ENCODE measurements at places on chromosomes 11 and 22.

DNA sequence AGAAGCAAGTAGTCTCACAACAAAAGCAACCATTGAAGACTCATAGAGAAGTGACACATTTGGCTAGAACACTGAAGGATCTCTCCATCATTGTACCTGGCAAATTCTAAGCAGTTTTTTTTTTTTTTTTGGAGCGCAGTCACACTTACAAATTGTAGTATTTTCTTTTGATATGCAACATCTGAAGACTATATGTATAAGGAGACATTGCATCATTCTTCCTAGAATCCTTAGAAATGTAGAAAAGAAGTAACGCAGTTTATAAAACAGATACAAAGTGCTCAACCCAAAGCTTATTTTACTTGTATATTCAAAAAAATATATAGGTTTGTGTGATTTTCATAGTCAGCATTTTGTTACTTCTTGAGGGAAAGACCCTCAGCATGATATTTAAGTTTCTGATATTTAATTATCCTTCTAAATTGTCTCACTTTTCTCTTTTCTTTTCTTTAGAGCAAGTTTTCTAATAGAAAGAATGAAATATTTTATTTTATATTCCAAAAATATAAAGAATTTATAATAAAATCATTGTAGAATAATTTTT is 20.0 kb downstream of the KDM4D start:
- DNase-seq, result no peak

DNA sequence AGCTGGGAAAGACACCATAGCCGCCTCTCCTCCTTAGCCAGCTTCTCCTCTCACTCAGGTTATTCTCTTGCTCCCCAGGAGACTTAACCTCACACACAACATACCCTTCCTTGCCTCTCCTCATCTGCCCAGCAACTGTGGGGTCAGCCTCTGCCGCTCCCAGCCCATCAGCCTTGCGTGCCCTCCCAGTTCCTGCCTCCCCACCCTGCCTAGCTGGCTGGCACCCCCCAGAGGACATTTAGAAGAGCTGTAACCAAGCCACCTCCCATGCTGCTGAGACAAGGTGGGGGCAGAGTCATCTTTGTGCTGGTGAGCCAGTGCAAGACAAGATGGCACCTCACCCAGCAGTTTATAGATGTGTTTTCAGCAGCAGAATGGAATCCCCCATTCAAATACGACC is 38.2 kb downstream of the TOM1 start:
- DNase-seq, result no peak

- DNase-seq, result no peak
Measured at GRCh38 chr11:83827940-83828554, 541.9 kb upstream of the CCDC90B start.

DNA sequence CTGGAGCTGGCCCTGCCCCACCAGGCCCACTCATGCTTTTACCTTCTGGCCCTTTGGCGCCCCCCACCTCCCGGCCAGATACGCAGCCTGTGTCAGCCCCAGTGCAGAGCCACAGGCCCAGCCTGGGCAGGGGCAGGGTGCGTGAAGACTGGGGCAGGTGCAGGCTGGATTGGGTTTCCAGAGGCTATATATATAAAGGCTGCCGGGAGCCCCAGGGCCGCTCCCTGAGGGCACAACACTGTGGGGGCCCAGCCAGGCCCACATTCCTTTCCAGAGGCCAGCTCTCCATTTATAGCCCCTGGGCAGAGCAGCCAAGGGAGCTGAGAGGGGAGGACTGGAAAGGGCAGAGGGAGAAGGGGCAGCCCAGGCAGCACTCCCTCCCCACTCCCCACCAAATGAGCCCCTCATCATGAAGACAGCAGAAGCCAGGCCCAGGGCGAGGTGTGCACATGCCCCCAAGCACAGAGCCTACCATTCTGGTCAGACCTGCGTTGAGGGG is 5.0 kb upstream of the MYOD1 start:
- DNase-seq, result no peak

GRCh38 chr11:19448651-19449050 is 207.9 kb upstream of the E2F8 start:
- no peak for DNase-seq

DNA sequence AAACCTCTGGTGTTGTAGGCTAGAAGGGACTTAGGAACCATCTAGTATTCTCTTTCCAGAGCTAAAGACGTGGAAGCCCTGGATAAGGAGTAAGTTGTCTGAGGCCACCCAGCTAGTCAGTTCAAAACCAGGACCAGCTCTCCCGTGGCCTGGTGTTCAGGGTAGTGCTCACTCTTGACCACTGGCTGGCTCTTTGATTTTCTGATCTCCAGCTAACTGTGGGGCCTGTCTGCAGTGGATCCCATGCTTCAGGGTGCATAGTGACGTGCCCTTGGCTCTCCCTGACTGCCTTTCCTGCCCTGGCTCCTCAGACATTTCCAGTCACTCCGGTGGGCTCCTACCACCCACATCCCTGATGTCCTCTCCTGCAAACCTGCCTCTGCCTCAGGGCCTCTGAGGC is 1.3 kb downstream of the CLMP start:
- no peak for DNase-seq

- no peak for DNase-seq
Measured at GRCh38 chr11:29256580-29256979, 760.2 kb downstream of the KCNA4 start.

GRCh38 chr11:57207168-57207567 is 25.4 kb downstream of the LRRC55 start:
- no peak for DNase-seq

DNA sequence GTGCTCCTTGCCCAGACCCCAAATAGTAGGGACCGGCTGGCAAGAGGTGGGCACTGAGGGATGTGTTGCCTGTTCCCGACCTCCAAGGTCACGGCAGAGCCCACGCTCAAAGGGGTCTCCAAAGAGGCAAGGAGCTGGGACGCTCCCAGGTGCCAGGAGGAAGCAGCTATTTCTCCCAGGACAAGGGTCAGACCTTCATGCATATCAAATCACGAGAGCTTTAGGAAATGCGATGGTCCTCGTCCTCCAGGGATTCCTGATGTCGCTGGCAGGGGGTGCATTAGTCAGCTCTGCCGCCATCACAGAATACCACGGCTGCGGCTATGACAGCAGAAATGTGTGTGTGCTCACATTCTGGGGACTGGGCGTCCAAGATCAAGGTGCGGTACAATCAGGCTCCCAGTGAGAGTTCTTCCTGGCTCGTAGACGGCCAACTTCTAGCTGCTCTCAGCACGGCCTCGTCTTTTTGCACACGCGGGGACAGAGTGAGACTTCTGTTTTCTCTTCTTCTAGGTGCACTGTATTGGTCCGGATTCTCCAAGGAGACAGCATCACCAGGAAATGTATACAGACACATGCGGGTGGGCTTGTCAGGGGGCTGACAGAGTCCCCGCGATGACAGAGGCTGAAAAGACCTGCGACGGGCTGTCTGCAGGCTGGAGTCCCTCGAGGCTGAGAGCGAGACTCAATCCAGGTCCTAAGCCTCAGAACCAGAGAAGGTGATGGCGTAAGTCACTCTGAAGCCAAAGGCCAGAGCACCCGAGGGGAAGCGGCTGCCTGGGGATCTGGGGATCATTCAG is 81.6 kb downstream of the SHANK2 start:
- DNase-seq, result no peak

- DNase-seq, result no peak
Measured at GRCh38 chr22:45818424-45819085, 146.9 kb downstream of the ATXN10 start.

- no peak for DNase-seq
Measured at GRCh38 chr22:47401592-47401898, 639.1 kb downstream of the TBC1D22A start.

GRCh38 chr22:19196841-19197612 is 18.5 kb upstream of the SLC25A1 start:
- DNase-seq, result no peak

DNA sequence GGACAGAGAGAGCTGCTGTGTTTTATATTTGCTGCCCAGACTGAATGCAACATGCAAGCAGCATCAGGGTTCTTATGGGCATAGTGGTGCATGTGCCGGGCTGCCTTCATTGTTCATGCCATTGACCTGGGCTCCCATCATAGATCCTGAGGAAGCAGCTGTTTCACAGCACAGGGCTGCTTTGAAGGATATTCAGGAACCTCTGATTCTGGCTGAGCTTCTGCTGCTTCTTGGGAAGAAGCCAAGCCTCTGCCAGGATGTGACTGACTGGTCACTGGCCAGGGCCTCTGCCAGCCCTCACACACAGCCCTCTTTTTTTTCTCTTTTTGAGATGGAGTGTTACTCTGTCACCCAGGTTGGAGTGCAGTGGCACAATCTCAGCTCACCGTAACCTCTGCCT is 43.3 kb downstream of the CYB5R2 start:
- no peak for DNase-seq

GRCh38 chr11:83663446-83663845 is 377.3 kb upstream of the CCDC90B start:
- DNase-seq, result no peak

DNA sequence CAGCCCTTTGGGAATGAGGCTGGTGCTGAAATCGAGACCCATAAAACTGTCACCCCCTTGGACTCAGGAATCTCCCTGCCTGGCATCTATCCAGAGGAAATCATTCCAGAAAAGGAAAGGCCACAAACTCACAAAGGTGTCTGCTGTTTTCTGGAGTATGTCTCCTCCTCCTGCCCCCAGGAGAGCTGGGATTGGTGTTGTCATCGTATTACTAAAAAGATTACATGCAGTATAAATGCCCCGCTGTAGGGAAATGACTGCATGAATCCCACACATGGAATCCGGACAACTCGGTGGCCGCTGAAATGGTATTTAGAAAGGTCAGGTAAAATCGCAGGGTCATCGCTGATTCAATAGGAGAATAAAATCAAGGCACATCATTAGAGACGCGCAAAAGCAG is 18.9 kb upstream of the RFPL3 start:
- DNase-seq, result no peak

GRCh38 chr11:15817001-15817400 is 539.3 kb downstream of the SOX6 start:
- DNase-seq, result no peak

- no peak for DNase-seq
Measured at GRCh38 chr11:1371026-1371325, 18.8 kb upstream of the BRSK2 start.

- no peak for DNase-seq
Measured at GRCh38 chr22:23100124-23100801, 29.9 kb downstream of the GNAZ start.

- peak; percentile 0 for DNase-seq
Measured at GRCh38 chr22:27134315-27134701, 476.9 kb downstream of the MIAT start.

DNA sequence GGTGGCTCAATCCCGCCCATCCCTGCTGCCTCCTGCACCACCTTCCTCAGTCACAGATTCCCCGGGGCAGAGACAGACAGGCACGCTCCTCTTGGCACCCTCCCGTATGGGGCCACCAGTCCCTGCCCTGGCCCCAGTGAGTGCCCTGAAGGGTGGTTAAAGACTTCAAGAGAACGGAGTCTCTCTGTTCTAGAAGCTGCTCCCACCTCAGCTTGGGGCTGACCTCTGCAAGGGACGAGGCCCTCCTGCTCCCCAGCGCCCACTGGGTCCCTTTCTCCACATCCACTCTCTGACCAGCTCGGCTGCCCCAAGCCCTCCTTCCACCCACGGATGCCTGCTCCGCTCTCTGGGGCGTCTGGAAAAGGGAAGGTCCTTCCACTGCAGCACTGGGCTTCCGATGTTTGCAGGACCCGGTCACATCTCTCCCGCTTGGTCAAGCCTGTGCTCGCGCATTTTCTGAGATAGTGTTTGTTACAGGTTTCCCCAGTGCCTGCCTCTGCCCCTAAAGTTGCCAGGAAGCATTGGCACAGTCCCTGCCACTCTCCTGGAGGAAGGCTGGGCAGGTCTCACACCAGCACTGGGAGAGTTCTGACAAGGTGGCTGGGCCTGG is 1487.9 kb downstream of the TBC1D22A start:
- DNase-seq, result no peak

DNA sequence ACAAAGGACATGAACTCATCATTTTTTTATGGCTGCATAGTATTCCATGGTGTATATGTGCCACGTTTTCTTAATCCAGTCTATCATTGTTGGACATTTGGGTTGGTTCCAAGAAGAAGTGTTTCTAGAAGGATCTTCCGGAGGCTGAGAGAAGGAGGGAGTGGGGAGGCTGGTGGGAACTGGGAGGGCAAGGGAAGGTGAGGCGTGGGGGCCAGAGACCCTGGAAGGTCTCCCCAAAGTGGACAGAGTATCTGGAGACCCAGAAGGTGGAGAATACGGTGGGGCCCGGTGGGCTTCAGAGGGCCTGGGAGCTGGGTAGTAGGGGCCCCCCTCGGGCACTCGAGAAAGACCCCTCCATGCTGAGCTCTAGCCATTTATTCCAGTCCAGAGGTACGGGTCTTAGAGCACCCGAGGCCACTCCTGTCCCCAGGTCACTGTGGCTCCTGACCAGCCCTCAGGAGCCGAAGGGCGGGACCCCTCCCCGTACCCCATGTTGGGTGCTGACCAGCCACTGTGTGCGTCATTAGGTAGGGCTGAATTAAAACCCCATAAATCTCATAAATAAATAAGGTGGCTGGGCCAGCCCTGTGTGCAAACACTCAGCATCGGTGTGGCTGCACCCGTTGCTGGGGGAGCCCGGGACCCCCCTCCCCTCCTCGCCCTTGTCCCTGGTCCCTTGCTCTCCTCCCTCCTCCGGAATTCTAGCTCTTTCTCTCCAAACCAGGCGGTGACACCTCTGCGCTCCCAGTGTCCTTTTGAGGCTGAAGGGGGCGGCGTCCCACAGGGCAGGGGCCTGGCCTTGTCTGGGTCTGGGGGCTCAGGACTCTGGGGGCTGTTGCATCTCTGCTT is 38.8 kb upstream of the MUC5AC start:
- DNase-seq, result no peak

DNA sequence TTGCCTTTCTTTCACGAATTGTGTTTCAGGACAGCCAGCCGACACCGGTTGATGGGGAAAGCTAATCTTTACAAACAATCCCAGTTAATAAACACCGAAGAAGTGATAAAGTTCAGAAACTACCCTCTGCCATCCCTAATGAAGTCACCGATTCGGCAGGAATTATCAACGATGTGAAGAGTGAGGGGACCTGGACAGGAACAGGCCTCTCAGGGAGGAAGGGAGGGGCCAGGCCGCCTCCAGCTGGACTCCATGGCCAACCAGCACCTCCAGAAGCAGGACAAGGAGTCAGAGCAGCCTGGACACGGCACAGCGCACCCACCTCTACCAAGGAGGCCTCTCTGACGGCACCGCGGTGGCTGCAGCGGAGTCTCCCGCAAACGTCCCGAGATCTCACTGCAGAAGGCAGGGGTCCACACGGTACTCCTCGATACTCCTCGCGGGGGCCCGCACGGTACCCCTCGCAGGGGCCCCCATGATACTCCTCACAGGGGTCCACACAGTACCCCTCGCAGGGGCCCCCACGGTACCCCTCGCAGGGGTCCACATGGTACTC is 3.9 kb downstream of the TOLLIP start:
- no peak for DNase-seq

DNA sequence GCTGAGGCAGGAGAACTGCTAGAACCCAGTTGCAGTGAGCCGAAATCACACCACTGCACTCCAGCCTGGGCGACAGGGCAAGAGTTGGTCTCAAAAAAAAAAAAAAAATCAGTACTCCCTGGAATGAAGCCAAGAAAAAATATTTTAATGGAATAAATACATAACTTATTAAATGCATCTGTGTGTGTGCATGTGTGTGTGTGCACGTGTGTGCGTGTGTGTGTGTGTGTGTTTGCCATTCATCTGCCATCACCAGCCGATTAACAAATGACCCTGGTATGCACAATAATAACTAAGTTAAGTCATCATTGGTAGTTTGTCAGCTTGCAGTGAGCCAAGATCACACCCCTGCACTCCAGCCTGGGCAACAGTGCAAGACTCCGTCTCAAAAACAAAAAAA is 35.0 kb upstream of the SCGB1A1 start:
- no peak for DNase-seq

GRCh38 chr22:49673048-49673447 is 154.6 kb downstream of the BRD1 start:
- no peak for DNase-seq

Measured in activated T-cell treated with anti-CD3 and anti-CD28 coated beads for 24 hours (primary cell).